ELF-1 (cell line): ENCODE measurements at places on chromosomes 4 and X.

DNA sequence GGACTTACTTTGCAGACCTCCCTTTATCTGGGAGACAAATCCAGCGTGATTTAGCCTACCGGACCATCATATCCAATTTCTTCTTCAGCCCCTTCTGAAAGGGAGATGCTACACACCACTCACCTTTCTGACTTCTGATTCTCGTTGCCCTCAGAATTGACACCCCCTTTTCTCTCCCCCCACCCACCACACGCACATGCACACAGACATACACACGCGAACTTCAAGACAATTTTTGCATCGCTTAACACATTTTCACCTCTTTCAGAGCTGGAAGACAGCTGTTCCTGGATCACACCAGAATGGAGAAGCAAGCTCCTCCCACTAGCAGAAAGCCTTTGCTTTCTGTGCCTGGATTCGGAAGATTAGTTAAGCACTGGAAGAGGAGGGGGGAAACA is 1.0 kb upstream of the SNCA start:
- DNase-seq = peak; percentile 7

DNA sequence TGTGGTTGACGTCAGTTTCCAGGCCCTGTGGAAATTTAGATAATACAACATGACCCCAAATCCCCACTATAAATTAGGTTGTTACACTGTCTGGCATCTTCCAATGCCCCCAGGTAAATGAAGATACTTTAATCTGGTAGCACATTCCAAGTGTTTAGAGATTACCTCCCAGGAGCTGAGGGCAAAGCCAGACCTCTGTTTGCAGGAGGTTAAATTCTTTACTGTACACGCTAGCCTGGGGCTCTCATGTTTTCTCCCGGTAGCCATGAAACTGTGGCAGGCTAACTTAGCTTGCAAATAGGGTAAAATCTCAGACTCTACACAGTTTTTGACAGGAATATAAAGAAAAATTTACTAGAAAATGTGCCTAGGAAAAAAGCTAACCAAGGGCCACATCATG is 450.0 kb downstream of the PDGFC start:
- peak; percentile 49 for DNase-seq

- no peak for DNase-seq
Observed at GRCh38 chr4:125956276-125956675, 641.5 kb downstream of the FAT4 start.

DNA sequence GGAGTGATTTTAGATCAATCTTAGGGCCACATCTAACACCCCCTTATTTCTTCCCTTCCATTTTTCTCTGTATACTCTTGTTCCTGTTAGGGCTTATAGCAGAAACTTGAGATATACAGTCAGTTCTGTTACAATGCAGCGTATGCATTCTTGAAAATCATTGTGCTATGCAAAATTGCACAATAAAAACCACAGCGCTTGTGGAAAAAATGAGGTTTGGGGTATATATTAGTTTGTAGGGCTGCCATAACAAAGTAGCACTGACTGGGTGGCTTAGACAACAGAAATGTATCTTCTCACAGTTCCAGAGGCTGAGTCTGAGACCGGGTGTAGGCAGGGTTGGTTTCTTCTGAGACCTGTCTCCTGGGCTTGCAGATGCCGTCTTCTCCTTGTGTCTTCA is 59.0 kb downstream of the WWC2 start:
- no peak for DNase-seq

DNA sequence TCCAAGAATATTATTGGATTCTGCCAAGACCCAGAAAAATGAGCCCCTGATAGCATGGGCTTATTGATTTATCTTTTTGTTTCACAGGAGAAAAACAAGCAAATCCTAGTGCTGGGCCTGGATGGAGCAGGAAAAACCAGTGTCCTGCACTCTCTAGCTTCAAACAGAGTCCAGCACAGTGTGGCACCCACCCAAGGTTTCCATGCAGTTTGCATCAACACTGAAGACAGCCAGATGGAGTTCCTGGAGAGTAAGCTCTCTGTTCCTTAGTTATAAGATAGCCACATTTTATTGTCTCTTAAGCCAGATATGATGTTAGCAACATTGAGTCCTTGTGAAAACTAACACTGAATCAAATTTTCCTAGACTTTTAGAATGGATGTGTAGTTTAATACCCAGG is 5.5 kb downstream of the ARL9 start:
- no peak for DNase-seq

DNA sequence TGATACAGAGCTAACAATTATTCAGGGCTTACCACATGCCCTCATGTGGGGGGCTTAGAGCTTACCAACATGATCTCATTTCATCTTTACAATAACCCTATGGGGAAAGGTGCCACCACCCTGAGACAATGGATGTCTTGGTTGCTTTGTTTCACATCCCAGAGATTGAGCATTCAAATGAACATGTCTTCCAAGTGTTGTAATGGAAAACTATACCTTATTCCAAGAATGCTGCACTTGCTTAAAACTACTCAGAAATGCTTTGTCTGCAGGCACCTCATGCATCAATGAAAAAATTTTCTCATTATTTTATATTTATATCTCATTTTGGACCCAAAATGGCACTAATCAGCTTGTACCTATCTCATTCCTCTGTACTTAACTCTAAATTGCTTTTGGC is 34.6 kb downstream of the BCLAF3 start:
- no peak for DNase-seq

DNA sequence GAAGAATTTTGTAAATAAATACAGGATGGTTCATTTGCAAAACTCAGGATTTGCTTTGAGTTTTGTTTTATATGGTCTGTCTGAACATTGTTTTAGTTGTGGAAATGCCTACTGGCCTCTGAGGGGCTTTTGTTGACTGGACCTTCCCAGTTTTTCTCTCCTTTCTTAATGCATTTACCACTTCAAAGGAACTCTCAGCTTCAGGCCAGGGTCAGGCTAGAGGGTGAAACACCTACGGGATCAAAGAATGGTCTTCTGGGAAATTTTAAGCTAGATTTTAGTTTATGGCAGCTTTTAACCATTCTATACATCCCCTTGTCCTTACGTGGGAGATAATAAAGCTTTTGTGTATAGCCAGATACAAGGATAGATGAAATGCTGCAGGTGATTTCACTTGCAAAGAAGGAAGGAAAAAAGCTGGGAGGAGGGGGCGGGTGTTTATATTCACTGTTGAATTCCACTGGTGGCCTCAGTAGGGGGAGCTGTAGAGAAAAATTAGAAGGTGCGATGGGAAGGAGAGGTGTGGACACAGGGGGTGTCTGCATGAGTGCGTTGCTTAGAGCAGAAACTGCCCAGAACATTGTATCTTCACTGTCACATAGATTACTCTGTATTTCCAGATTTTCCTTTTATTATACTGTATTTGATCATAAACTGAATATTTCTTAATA is 151.8 kb downstream of the TSPAN5 start:
- DNase-seq = peak; percentile 61

DNA sequence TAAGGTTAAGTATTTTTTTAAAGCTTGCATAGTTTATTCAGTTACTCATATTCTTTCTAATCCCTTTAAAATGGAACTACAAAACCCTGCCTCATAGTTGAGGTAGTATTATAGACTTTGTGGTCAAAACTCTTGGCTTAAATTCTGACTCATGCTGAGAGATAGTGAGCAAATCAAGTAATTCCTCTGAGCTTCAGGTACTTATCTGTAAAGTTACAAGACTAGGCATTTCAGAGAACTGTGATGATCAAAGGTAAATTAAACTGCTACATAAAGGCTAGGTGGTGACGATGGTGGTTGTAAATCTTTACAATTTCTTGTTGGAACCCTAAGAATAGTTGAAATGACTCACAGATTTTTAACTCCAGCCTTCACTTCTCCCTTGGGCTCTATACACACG is 3.2 kb upstream of the CLOCK start:
- DNase-seq = no peak

GRCh38 chr4:38075370-38076152 is 115.4 kb downstream of the PTTG2 start:
- no peak for DNase-seq

DNA sequence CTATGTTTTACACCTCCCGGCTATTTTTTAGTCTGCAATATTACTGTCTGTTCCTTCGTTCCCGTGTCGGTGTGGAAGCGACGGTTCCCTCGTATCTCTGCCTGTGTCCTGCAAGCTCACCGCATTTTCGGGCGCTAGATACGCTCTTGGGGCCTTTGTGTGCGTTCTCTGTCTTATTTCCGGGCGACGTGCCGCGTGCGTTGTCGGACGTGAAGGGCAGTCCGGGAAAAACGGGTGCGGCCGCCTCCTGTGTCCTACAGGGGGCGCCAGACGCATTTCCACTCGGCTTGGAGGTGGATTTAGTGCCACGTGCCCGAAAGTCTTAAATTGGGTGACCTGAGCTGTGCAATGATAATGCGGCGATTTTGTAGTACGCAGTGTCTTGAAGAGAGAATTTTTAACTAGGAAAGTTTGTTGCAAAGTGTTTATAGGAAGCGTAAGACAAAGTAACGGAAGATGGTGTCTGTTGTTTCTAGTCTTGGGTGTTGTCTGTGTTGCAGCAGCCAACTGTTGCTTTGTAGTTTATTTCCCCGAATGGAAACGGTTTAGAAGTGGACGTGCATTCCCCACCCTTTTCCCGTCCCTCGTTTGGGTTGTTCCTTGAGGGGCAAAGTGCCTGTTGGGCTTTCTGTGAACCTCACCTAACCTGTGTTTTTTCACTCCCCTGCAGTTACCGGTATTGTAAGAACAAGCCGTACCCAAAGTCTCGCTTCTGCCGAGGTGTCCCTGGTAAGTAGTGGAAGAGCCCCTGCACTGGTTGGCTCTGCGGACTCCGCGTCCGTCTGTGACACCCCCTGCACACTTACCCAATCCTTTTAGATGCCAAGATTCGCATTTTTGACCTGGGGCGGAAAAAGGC is 720 bp downstream of the RPL10 start:
- peak; percentile 94 for DNase-seq

- DNase-seq = no peak
Observed at GRCh38 chr4:29983890-29984289, 736.3 kb upstream of the PCDH7 start.

- DNase-seq = peak; percentile 52
Observed at GRCh38 chrX:122739770-122740169, 444.3 kb upstream of the GRIA3 start.

DNA sequence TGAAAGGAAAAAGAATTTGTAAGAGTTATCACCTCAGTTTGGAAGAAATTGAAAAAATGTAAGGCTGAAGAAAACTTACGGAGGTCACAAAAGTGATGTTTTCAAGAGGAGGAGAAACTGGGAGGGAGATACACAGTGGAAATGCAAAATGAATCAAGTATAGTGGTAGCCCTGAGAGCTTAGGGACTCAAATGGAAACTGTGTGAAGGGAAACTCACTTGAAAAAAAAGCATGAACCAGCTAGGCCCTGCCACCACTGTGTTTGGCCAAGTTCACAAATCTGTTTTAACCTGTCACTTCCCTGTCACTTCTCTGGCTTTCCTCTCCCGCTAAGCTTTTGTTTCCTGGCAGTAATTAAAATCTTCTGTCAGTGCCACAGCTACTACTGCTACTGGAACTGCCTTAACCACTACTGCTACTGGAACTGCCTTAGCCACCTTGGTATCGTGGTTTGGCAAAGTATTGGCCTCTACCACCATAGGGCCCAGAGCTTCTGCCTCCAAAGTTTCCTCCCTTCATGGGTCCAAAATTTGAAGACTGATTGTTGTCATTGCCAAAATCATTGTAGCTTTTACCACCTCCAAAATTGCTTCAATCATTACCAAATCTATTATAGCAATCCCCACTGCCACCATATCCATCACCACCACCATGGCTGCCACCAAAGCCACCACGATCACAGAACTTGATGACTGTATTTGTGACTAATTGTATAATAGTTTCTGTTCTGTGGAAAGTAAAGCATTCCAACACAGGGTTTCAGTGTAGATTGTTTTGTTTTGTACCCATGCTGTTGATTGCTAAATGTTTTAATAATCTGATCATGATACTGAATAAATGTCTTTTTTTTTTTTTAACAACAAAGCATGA is 41.5 kb downstream of the SMARCA5 start:
- no peak for DNase-seq

GRCh38 chr4:53419208-53419607 is 41.8 kb downstream of the FIP1L1 start:
- DNase-seq = no peak

DNA sequence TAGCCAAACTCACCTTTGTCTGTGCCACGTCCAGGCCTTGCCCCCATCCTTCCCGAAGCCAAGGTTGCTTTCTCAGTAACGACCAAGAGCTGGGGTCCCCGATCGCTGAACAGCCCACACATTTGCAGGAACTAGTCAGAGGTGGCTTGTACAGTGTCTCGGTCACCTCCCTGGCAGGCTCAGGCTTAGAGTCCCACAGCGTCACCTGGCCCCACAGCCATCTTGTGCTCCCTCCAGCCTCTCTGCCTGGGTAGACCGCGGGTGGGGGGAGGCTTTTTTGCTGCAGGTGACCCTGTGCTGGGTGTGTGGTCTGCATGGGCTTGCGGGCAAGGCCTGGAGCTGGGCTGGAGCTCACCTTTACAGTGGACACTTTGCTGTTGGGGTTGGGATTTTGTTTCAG is 60.2 kb downstream of the PSAPL1 start:
- no peak for DNase-seq

DNA sequence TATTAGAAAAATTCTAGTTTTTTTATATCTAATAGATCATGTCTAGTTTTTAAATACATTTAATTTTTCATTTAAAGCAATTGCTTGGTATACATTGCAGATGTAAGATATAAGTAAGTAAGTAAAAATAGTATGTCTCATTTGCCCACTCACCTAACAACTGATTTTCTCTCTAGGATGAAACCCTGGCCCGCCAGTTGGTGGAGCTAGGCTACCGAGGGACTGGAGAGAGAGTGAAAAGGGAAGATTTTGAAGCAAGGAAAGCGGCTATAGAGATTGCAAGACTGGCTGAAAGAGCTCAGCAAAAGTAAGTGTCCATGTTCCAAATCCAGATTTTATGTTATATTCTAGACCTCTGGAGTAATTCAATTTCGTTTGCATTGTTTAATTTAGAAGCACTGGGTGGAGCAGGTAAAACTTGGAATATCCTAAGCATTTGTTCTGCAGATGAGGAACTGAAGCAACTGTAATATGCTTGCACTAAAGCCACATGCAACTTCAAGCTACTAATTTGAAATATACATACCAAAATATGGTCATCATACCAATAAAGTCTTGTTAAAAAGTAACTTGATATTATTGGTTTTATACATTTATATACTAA is 27.1 kb downstream of the CFAP299 start:
- peak; percentile 39 for DNase-seq

GRCh38 chrX:42818151-42818921 is 40.4 kb upstream of the PPP1R2C start:
- peak; percentile 15 for DNase-seq

DNA sequence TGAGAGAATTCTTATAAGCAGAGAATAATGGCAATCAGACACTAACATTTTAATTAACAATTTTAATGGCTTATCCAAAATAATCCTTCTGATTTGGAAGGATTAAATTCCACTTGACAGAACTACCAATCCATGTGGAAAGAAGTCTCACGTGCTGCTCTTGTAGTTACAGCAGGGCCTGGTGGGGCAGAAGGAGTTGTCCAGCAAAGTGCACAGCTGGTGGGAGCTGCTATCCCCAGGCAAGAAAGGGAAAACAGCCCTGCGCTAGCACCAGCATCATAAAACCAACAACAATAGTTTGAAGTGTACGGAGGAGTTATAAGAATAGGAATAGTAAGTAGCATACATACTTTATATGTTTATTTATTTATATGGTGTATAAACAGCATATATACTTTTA is 127.4 kb upstream of the TRIM2 start:
- DNase-seq = peak; percentile 31
